CD4-positive, alpha-beta T cell treated with Interleukin-12 subunit alpha and Interleukin-12 subunit beta, for 1 hour (primary cell): ENCODE measurements at places on chromosomes 5 and 9.

DNA sequence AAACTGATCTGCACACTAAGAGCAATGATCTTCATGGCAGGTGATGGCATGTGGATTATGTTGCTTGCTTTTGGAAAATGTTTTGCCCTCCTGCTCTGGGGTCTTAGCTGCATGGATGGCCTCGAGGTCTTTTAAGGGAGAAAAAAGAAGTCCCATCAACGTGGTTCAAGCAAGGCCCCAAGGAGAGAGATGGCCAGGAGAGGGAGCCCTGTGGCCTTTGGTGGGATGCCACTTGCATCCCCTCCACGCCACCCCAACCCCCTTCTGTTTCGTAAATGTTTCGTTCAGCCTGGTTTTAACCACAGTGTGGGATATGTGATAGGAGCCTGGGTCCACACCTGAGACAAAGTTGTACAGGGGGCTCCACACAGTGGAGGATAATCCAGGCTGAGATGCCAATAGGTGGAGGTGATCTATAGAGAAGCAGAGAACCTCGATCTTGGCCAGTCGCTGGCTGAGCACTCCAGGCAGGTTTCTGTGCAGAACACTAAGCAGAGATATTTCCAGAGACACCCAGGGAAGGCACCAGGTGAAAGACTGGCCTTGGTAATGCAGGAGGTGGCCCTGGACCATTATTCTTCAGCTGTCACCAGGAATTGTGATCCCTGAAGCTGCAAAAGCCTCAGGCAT, 25.8 kb upstream of the FRRS1L start:
- DNase-seq = no peak

DNA sequence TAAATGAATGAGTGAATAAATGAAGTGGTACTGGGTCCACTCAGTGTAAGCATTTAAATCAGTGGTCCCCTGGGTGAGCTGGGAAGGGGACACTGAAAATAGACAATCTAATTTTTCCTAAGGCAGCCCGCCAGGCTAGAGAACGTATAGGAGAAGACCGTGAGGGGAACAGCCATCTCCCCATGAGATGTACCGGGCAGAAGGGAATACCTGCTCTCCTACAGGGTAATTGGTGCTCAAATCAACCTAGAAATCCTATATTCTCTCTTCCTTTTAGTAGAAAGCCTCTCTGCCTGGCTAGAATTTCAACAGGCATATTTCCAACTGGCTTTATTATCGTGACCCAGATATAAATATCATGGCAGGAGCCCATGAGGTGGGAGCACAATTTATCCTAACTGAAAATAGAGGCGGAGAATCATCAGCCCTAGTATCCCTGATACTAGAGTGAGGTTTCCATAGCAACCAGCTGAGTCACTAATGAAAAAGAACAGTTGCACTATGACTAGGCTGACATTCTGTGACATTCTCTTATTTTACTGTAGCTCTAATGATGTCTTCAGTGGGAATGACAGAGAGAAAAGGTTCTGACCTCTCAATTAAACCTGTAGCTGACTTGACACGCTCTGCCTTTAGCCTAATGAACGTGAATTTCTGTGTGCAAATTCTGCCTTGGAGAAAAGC, 96.5 kb upstream of the CAST start:
- peak; percentile 3 for DNase-seq

DNA sequence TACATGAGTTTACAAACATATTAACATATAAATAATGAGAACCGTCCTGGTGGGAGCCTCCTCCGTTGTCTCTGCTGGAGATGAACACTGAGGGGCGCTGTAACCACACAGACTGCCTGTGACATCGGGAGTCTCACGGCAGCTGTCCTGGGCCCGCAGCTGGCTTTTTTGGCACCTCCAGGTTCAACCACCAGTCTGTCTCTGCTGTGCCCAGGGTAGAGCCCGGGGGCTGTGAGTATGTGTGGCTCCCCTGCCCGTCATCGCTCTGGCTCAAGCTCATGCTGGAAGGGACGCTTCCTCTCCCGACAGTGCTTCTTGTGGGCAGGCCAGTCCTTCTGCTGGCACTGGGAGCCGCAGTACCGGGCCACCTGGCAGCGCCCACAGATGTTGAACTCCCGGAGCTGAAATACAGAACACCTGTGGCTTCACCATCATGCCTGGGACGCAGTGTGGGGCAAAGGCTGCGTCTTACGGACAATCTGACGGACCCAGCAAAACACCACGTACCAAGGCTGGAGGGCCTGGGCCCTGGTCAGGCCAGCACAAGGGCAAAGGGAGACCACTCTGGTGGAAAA, 3.6 kb upstream of the DPH7 start:
- peak; percentile 21 for DNase-seq

DNA sequence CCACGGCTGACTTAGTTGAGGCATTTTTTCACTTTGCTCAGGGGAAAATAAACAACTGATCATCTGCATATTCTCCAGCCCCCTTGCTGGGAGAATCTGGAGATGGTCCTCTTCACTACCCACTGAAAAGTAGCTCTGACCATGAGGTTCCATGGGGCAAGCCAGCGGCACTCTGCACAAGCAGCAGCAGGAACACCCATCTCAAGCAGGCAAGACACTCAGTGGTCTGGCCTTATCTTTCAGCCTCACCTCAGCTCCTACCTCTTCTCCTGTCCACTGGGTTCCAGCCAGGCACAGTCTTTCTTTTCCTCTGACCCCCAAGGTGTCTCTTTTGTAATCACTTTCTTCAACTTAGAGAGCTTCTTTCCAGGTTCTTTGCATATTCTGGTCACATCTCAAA, 280.8 kb upstream of the GRIA1 start:
- DNase-seq = no peak

- DNase-seq = peak; percentile 35
Measured at GRCh38 chr5:65100911-65101631, 332.3 kb downstream of the CWC27 start.

GRCh38 chr5:72658761-72659540, 151.7 kb upstream of the ZNF366 start:
- no peak for DNase-seq

- DNase-seq = no peak
Measured at GRCh38 chr9:123773783-123774182, 156.1 kb downstream of the DENND1A start.

- peak; percentile 5 for DNase-seq
Measured at GRCh38 chr9:71001780-71002386, 119.5 kb downstream of the TRPM3 start.

GRCh38 chr9:131697097-131697496, 42.8 kb downstream of the RAPGEF1 start:
- DNase-seq = no peak

DNA sequence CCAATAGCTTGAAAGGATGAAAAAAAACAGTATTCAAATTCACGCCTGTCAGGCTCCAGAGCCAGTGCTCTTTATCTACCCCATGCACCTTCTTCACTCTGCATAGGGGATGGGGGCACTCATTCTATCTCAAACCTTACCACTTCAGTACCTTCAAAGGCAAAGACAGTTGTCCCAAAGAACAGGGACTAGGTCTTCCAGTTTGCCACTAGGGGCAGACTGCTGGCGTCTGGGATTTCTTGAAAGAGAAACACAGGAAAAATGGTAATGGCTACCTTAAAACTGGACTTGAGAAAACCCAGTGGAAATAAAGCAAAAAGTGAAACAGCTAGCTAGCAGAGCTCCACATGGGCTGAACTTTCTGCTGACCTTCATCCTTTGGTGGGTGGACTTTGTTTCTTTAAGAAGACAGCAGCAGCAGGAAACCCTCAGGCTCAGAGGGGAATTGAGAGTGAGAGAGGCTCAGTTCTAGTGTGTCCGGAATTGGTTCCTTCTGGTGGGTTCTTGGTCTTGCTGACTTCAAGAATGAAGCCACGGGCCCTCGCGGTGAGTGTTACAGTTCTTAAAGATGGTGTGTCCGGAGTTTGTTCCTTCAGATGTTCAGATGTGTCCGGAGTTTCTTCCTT, 41.0 kb upstream of the SLC36A1 start:
- DNase-seq = no peak

DNA sequence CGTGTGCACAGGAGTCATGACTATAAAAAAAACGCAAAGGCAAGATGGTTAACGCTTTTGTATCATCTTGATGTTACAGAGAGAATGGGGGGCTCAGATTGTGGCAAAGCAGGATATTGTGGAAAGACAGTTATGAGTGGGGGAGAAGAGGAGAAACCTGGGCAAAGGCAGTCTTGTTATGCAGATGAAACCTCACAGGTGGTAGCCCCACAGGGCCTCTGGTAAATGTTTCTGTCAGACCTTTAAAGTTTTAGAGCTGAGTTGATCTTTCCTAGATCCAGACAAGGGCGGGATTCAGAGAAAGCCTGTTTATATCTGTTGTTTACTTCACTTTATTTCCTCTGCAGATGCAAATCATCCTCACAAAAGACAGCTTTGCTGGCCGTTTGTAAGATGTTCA, 55.2 kb downstream of the C9orf85 start:
- DNase-seq = no peak

DNA sequence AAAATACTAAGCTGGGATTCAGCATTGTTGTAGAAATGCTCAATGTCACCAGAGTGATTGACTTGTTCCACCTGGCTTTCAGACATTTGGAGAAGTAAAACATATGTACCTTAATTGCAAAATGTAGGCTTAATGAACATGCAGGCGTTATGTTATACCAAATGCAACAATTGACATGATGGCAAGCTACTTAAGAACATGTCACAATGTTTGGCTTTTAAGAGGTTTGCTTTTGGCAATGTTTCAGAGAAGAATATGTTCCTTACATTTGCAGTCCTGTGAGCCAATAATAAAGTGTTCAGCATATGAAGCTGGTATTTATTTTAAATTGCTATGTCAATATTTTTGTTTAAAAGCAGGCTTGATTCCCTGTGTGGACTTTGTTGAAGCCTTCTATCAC, 111.7 kb upstream of the NUDT12 start:
- DNase-seq = no peak

DNA sequence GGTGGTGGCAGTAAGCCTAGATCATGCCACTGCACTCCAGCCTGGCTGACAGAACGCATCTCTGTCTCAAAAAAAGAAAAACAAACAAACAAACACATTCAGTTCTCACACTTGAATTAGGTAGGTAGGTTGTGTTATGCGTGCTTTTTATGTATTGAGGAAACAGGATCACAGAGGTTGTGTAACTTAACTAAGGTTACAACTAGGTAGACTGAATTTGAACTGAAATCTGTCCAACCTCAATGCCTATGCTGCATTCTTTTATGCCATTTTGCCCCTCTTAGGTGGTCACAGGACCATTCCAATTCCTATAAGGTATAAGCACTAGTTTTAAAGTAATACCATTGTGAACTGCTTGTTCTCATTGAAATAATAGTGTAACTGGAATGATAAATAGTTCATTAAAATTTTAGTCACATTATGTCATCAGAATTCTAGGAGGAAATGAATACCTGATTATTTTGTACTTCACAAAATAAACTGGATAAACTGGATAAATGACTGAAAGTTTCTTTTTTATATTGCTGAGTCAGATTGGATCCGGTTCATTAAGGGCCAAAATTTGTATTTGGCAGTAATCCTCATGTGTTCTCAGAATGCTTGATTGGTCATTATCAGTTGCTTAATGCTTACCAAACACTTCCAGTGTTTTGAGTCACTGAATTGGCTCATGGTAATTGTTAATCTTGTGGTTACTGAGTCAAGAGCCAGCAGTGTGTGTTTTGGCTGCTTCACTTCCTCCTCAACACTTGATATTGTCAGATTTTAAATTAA, 7.1 kb downstream of the UBAP1 start:
- peak; percentile 56 for DNase-seq

- DNase-seq = no peak
Measured at GRCh38 chr5:96506376-96506775, 73.3 kb upstream of the PCSK1 start.

- no peak for DNase-seq
Measured at GRCh38 chr9:87643107-87643650, 82.7 kb upstream of the CTSL start.

DNA sequence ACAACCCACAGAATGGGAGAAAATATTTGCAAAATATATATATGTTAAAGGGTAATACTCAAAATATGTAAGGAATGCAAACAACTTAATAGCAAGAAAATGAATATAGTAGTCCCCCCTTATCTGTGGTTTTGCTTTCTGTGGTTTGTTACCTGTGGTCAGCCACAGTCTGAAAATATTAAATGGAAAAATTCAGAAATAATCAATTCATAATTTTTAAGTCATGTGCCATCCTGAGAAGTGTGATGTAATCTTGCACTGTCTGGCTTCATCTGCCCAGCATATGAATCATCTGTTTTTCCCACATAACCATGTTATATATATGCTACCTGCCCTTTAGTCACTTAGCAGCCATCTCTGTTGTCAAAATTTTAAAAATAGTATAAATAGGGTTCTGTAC, 11.7 kb downstream of the CER1 start:
- DNase-seq = no peak

- DNase-seq = no peak
Measured at GRCh38 chr5:169599451-169599850, 15.9 kb downstream of the SPDL1 start.

DNA sequence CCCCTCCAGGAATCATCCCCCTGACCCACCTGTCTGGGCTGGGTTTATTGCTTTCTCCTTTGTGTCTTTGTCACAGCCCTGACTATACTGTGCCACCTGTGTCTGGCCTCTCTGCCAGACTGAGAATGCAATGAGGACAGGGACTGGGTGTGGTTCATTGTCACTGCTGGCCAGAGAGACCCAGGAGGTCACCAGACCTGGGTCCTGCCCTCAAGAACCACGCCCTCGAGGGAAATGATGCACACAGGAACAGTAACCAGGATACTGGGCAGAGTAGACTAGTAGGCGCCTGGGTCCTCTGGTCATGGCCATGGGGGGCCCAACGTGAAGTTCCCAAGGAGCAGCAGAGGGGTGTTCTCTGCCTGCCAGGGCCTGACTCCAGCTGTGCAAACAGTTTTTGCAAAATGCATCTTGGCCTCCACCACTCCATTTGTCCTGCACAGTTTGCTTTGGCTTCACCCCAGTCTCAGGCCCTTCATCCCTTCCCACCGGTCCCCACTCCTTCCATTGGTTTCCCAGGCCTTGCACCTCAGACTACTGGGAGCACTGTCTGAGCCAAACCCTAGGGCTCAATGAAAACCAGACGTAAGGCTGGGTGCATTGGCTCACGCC, 17.8 kb downstream of the RGS3 start:
- DNase-seq = no peak

DNA sequence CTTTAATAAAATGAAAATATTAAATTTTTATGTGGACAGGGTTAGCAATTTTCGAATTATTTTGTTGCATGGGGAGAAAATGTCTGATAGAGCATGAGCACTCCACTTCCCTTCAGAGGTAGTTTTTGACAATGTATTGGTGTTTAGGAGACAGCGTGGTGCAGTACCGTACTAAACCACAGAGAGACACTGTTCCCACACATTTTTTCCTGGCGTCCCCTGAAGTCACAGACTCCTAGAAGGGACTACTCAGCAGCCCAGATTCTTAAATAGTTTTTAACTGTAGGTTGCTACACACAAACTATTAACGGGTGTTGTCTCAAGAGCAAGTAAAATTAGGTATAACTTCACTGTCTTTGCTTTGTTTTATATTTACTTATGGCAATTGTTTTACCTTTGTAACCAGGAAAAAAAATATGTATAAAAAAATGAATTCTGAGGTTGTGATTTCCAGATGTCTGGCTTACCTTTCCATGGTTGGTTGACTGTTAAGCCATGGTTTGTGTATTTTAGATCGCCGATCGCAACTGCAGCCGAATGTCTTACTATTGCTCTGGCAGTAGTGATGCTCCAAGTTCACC, 171.2 kb downstream of the DOCK8 start:
- DNase-seq = peak; percentile 16

- peak; percentile 48 for DNase-seq
Measured at GRCh38 chr9:114504341-114505186, 709 bp downstream of the WHRN start.

- no peak for DNase-seq
Measured at GRCh38 chr5:139638736-139639618, 9.2 kb upstream of the CXXC5 start.
